ENCODE measurements at places on chromosomes 4 and X.

GRCh38 chr4:156820931-156821330 is 150.7 kb downstream of the PDGFC start:
- DNase-seq = no peak

- no peak for DNase-seq
Measured at GRCh38 chr4:157550028-157550427, 329.5 kb downstream of the GRIA2 start.

DNA sequence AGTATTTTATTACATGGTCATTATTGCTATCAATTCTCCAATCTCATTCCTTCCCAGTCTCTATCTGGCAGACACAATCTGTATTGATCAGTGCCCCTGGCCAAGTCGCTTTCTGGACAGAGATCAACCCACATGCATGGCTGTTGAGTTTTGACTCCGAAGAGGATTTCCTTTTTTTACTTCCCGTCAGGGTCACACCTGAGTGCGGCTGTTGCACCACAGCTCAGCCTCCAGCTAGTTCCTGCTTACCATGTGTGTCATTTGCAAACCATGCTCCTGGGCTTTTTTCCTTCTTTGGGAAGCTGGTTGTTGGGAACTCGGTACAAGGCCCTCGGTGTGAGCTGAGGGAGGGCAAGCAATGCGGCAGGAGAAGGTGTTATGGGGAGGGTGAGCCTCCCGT is 11.7 kb downstream of the MAGED2 start:
- no peak for DNase-seq

GRCh38 chrX:10110984-10111363 is 45.8 kb upstream of the CLCN4 start:
- DNase-seq = no peak

GRCh38 chrX:3415011-3415410 is 68.6 kb upstream of the MXRA5 start:
- no peak for DNase-seq

- no peak for DNase-seq
Measured at GRCh38 chr4:125159001-125159400, 155.8 kb upstream of the FAT4 start.

GRCh38 chrX:129510331-129510730 is 13.0 kb downstream of the SMARCA1 start:
- DNase-seq = no peak

DNA sequence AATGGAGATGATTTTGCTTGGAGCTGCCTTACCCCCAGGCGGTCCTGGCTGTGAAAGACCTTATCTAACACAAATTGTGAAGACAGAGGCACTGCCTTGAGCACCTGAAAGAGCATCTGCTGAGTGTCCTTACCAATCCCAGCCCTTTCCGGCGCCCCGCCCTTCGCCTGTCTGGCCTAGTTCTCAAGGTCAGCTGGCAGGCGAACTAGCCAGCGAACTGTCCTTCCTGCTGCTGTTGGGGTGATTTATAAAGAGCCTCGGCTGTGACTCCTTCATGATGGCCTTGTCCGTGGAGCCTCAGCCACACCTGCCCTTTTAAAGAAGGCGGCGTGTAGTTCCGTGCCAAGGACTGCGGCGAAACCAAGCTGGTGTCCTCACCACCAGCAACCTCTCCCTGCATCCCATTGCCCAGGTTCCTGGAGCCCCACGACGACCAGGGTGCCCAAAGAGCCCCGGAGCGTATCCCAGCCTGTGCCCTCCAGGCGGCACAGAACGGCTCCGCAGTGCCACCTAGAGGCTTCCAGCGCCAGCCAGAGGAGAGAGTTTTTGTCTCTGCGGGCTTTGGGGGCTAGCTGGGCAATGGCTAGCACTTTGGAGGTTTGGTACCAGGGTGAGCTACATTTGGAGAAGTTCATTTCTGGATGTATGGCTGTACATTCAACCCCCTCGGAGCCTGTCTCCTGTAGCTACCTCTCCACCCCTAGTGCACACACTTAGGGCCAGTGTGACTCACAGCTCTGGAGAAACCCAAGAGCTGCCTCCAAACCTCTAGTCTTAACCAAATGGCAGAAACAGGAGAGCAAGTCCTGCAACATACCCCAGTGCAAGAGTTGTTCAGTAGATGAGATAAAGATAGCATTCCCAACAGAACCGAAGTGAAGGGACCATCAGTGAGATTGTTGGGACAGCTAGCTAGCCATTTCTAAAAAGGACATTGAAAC is 36.8 kb upstream of the VMA21 start:
- DNase-seq = no peak

Data from KG1 (cell line).